ENCODE measurements at places on chromosomes 6 and 20.

DNA sequence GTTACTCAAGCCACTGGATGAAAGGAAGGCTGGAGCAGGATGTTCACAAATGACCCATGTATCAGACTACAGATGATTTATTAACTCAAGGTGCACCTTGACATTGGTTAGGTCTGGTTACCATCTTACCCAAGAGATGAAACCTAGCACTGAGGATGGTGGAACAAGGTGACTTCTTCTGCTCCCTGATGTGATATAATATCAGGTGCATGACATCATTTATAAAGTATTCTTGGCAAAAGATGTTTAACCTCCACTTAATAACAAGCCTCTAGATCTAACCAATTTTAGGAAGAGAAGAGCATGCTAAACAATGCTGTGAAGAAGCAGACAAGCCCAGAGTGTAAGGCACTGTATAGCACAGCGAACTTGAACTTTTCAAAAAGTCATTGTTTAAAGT, 100.9 kb downstream of the FYN start:
- no peak for DNase-seq

- DNase-seq: no peak
These were observed 384.6 kb downstream of the CDKAL1 start for GRCh38 chr6:20918868-20919267.

GRCh38 chr6:139565591-139565990, 191.1 kb upstream of the CITED2 start:
- no peak for DNase-seq

GRCh38 chr6:130324657-130325056, 41.2 kb upstream of the TMEM200A start:
- no peak for DNase-seq

DNA sequence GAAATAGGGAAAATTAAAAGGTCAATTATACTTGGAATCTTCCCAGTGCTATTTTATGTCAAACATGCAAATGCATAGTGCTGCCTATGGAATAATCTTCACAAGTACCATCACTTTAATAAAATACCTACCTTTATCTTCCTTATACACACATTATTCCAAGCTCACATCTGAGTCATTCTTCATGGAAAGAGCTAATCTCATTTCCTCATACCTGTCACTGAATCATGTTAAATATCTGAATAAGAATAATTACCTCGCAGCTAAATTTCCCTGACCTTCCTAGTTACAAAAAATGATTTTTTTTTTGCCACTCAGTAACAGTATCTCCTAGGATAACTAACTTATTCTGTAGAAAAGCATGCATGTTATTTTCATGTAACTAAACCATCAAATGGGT, 661.4 kb upstream of the HS3ST5 start:
- no peak for DNase-seq

DNA sequence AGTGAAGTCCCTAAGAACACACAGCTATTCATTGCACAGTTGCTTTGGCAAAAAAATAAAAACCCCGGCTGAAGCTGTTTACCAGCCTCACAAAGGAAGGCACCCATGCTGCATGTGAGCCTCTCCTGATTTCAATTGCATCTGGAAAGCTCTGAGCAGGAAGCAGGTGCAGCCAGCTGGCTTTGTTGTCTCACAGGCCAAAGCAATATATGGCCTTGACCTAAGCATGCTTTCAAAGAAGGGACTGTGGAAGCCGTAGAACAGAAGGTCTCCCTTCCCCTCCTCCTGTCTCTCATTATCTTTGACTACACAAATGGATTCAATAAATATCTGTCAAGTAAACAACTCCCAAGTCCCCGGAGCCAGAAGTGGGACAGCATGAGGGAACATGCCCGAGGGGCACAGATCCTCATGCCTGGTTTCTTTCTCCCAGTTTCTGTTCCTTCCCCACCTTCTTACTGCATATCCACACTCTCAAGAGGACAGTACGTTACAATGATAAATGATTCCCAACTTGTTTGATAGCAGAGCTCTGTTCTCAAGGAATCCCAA, 57.2 kb upstream of the PCSK2 start:
- DNase-seq: peak; percentile 61

- DNase-seq: no peak
These were observed 163.1 kb upstream of the PMEPA1 start for GRCh38 chr20:57872816-57873409.

GRCh38 chr6:111339294-111339693, 143.7 kb downstream of the REV3L start:
- no peak for DNase-seq

DNA sequence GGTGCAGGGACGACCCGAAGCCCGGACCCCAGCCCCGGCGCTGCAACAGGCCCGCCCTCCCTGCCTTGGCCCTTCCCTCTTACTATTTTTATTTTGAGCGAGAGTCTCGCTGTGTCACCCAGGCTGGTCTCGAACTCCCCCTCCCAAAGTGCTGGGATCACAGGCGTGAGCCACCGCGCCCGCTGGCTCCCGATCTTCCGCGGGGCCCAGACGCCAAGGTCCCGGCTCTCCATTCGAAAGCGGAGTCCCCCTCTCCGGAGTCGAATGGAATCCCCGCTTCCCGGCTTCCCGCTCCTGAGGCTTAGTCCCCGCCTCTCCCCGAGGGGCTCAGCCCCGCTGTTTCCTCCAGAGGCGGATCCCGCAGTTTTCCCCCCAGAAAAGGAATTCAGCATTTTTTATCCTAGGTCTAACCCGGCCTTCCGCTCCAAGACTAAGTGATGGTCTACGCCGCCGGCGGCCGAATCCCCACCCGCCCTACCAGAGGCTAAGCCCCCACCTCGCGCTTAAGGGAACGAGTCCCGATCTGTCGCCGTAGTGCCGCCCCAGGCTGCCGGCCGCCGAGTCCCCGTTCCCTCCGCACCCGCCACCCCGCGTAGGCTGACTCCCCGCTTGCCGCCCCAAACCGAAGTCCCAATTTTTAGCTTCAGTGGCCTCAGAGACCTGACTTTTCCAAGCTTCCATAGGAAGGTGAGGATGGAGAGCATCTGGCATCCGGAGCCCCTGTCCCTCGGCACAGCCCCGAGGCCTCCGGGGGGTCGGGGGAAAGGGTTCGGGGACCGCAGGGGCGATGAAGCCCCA, 11.5 kb upstream of the TMC2 start:
- DNase-seq: peak; percentile 78

- no peak for DNase-seq
These were observed 711.1 kb downstream of the HDGFL1 start for GRCh38 chr6:23280437-23280836.

- peak; percentile 32 for DNase-seq
These were observed 1.9 kb downstream of the CITED2 start for GRCh38 chr6:139372326-139373153.
